RKO (cell line): ENCODE measurements at places on chromosomes 4 and X.

- no peak for DNase-seq
Measured at GRCh38 chr4:124435274-124435950, 277.1 kb downstream of the ANKRD50 start.

GRCh38 chrX:154795016-154795415, 10.3 kb downstream of the MPP1 start:
- no peak for DNase-seq

DNA sequence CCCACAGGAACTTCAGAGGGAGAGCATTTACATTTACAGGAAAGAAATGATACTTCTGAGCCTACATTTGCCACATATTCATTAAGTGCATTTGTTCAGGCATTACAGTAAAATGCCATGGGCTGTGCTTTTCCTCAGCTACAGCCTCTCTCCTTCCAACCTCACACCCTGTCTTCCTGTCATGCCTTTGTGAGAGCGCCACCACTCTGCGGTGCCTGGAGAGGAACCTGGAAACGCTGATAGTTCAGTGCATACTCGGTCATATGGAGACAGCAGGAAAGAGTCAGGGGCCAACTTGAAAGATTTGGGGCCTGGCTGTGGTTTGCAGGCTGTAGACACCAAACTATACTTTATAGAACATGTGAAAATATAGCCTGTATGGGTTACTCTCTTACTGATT, 40.5 kb downstream of the NFKB1 start:
- DNase-seq, result no peak

- DNase-seq, result no peak
Measured at GRCh38 chrX:153866302-153867019, 19.5 kb downstream of the L1CAM start.

DNA sequence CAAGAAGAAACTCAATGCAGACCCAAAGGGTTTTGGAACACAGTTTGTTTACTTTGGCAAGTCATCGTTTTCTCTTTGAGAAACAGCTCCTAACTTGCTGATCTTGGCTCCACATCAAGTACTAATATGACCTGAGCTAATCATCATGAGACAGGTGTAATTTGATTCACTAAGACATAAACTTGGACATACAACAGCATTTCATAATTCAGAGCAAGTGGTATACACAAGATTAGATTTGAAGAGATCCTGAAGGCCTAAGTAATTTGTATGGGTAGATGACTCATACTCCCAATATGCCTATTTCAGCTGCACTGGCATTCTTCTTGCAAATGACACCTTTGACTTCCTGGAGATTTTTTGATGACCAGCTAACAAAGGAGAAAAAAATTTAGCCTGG, 1521.7 kb downstream of the RPA4 start:
- peak; percentile 4 for DNase-seq

DNA sequence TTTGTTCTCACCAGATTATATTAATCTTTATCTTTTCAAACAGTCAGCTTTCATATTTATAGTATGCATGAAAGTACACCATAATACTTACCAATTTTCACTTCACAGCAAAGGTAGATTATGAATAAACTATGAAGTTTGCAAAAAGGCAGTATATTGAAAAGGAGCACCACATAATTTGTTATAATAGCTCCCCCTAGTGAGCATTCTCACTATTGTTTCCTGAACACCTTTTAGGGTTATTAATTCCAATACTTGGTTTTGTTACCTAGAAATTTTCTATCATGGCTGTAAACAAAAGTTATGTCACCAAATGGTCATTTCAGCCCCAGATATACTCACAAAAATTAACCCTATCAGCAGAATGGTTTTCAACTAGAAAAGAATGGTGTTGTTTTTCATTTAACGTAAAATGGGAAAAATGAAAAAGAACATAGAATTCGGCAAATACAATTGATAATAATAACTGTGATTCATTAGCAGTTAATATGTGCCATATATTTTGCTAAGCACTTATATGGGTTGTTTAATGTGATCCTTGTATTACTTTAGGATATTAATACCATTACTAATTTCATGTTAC, 30.2 kb upstream of the NKX6-1 start:
- DNase-seq, result peak; percentile 50

- DNase-seq, result no peak
Measured at GRCh38 chr4:83083925-83084475, 30.5 kb downstream of the PLAC8 start.

DNA sequence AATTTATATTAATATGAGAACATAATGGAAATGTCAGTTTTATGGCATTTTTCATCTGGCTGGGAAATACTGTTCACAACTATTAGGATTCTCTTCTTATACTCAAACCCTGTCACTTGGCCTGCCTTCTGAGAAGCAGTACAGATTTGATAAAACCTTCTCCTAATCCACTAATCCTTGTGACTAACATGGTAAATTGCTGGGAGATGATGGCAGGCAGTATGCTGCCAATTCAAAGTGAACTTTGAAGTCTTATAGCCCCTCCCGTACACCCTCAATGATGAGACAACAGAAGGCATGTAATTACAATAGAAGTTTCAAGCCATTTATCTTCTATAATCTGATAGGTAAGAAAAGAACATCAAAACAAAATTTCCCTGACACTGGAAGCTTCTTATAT, 36.9 kb downstream of the PAQR3 start:
- DNase-seq, result no peak

DNA sequence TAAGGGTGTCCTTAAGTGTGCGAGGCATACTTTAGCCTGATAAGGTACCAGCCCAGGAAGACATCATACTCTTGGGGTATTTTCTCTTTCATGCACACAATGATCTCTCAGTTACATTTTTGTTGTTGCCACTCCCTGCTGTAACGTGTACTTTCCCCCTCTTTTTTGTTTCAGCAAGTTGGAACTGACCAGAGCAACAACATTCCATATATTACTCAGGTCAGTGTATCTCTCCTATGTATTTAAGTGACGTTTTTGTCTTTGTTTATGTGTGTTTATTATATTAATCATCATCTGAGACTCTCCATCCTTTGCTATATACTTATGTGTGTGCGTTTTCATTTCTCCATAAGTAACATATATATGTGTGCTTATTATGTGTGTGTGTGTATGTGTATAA, 71.3 kb upstream of the VBP1 start:
- DNase-seq, result no peak

DNA sequence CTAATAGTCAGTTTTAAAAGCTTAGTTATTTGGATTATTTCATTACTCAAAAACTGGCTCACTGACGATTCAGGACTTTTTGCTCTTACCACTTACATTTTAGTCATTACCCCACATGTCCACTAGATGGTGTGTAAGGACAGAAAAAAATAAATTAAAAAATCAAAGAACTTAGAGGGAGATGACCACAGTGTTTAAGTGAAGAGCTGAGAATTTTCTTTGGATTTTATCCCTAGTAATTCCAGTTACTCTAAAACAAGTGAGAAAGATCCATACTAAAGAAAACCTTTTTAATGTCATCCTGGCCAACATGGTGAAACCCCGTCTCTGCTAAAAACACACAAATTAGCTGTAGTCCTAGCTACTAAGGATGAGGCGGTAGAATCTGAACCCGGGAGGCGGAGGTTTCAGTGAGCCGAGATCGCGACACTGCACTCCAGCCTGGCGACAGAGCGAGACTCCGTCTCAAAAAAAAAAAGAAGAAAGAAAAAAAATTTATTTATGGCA, 26.4 kb upstream of the TMPRSS11B start:
- DNase-seq, result peak; percentile 67

GRCh38 chr4:55435141-55435841, 39.5 kb downstream of the TMEM165 start:
- DNase-seq, result peak; percentile 46

GRCh38 chr4:85913931-85914694, 439.2 kb downstream of the ARHGAP24 start:
- no peak for DNase-seq

GRCh38 chr4:153261914-153262313, 57.7 kb downstream of the TRIM2 start:
- no peak for DNase-seq

DNA sequence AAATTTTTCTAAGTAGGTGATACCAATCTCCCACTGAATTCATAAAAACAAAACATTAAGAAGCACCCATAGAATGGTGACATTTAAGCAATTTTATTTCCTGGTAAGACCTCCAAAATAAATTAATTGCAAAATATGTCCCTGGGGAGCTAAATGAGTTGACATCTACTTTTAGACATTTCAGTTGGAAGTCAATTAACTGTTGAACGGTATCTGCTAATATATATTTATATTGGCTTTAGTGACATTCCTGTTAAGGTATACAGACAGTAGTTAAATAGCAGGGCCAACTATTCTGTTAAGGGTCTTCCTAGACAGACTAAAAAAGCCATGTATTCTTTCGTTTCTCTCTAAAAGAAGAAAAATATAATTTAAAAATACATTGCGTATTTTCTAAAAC, at the start of gene PRR27:
PRR27 (plus strand) TSS at position 301 of the 400 bp plus-strand sequence. CDS start 139 bp downstream, outside the sequence.
- DNase-seq, result no peak

- no peak for DNase-seq
Measured at GRCh38 chr4:76198411-76199237, 15.0 kb downstream of the SCARB2 start.

GRCh38 chr4:122481766-122482405, 25.4 kb upstream of the IL2 start:
- DNase-seq, result no peak

DNA sequence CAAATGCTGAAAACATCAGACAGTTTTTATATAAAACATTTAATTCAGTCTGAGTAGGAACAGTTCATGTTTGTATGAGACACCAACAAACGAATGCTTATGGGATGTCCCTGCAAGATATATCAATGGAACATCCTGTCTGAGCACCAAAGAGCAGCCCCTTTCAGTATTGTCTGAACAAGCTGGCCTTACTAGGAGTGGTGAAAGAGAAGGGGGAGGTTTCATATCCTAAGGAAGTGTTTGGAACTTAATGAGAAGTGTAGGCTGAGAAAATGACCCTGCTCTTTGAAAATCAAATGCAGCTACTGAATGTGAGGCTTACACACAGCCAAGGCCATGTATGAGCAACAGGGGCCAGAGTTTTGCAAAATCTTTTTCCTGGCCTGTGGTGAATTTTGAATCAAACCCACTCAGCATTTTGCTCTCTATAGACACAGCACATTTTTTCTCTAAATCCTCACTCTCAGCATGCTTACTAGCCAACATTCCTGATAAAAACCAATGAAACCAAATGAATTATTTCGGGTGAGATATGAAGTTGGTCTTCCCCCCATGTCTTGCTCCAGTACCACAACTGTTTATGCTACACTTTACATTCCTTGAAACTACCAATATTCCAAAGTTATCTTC, 119.4 kb downstream of the LUZP4 start:
- DNase-seq, result no peak

GRCh38 chr4:99356992-99357391, 4.4 kb upstream of the ADH1C start:
- DNase-seq, result no peak

GRCh38 chr4:141246243-141246642, 25.5 kb downstream of the ZNF330 start:
- no peak for DNase-seq

- peak; percentile 20 for DNase-seq
Measured at GRCh38 chr4:70721747-70722146, at the start of gene RUFY3. Gene RUFY3, plus strand, starts transcription at chr4:70721964. Its CDS starts 610 bp downstream, at chr4:70722574.

- peak; percentile 10 for DNase-seq
Measured at GRCh38 chrX:107324493-107325310, 118.3 kb downstream of the DNAAF6 start.

GRCh38 chrX:44012484-44013096, 39.4 kb upstream of the NDP start:
- peak; percentile 91 for DNase-seq

- DNase-seq, result no peak
Measured at GRCh38 chrX:21747558-21747957, 10.4 kb downstream of the SMPX start.

- DNase-seq, result no peak
Measured at GRCh38 chr4:145743641-145744040, 63.7 kb downstream of the C4orf51 start.

GRCh38 chr4:3037957-3038461, 36.3 kb downstream of the HTT-AS start:
- no peak for DNase-seq

DNA sequence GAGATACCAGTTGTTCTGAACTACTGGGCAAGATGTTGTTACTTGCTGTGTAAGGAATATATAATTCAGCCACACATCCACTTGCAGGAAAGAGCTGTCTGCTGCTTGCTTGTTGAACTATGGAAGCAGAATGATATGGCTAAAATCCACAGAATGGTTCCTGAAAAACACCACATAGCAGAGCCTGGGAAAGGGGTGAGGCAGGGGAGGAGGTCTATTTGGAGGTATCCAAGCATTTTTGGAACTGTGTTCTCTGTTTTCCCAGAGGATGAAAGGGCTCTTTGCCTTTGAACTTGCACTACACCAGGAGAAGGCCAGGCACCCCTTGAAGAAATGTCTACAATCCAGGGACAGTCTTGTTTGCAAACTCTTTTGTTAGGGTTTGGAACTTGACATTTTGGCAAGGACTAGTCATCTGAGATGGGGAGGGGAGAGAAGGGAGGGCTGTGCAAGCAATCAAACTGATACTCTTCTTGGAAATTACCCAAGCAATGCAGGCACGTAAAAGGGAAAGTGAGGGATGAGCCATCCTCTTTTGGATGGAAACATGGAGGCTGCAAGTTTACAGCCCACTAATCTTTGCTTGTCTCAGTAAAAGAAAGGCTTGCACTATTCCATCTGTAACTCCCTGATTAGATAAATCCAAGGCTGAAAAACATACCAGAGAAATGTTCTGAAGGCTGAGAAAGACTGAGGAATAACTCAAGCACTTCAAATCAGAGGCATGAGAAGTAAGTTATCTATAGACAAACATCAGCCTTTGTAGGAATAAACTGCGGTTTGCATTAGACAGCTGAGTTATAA, 141.0 kb downstream of the TSPAN5 start:
- no peak for DNase-seq

DNA sequence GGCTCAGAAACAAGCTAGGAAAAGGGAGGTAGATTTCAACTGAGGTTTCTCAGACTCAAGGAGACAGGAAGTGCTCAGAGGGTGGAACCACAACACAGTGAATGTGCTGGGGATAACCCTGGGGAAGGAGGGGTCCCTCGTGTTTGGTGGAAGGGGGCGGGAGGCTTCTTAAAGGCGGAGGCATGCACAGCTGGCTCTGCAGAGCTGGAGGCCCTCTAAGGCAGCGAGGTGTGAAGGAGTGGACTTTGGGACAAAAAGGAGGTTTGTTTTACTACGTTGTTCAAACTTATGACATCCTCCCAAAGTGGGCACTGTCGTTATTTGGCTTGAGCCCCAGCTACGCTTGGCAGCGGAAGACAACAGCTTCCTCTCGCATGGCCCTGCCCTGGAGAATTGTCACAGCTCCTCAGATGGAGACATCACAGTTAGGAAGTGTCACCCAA, 21.7 kb upstream of the MTM1 start:
- no peak for DNase-seq

- no peak for DNase-seq
Measured at GRCh38 chr4:961351-962230, 11.8 kb downstream of the DGKQ start.

DNA sequence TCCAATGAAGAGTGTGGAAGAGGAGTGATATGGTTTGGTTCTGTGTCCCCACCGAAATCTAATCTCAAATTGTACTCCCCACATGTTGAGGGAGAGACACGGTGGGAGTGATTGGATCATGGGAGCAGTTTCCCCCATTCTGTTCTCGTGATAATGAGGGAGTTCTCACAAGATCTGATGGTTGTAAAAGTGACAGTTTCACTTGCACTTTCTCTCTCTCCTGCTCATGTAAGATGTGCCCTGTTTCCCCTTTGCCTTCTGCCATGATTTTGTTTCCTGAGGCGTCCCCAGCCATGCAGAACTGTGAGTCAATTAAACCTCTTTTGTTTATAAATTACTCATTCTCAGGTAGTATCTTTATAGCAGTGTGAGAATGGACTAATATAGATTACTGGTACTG, 39.6 kb downstream of the FAM47C start:
- DNase-seq, result no peak

- peak; percentile 3 for DNase-seq
Measured at GRCh38 chr4:125780164-125780563, 465.4 kb downstream of the FAT4 start.
